ENCODE measurements at places on chromosomes 2 and 18.

GRCh38 chr2:196681510-196681909 lies 42.0 kb downstream of the CCDC150 start:
- DNase-seq, result no peak

DNA sequence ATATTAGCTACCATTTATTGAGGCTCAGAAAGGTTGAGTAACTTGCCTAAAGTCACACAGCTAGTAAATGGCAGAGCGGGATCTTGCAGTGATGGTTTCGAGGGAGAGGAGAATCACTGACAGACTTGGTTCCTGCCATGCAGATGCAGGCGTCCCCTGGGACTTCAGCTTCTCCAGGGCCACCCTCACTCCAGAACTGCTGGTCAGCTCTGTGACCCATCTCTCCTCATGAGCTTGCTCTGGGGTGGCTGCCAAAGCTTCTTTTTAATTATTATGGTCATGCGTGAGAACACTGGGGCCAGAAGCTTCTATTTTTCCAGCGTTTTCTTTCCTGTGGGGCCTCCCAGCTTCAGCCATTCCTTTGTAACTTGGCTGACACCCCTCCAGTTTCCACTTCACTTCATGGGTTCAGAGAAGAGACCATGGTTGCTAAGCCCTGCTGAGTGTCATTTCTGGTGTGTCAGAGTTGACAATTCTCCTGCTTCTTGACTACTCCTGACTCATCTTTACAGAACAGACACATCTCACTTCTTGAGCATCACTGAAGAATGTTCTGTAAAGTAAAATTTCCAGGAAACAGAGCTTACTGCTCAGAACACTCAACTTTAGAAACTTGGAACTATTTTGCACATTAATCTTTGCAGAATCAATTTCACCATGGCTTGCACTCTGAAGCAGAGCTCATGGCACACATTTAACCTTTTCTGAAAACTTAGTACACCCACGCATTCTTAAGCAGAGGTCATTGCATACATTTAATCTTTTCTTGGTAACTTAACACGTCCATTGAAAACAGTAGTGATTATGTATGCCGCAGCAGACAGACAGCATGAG lies 70.4 kb downstream of the IL1R2 start:
- DNase-seq, result no peak

DNA sequence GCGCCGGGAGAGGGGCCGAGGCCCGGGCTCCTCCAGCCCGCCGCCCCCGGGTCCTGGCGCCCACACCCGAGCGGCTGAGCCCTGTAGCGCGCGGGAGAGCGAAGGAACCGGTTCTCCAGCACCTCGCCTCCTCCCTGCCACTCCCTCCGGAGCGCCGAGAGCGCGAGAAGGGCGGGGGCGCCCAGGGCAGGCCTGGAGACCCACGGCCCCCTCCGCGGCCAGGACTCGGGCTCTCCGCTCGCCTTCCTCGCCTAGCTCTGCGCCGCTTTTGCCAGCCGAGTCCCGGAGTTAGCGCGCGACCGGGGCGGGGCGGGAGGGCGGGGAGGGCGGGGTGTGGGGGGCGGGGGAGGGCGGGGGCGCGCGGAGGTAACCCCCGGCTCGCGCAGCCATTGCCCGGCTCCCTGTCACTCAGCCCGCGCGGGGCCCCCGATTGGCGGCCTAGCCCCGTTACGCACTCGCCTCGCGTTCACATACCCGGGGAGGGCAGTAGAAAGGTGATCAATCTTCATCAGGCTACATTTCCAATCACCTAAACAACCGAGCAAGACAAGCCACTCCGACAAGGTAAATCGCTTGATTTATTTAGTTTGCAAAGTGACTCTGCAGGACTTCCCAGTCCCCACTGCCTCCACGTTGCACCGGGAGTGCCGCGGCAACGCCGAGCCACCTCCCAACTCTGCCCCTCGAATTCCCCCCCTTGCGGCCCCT lies at the start of gene OTX1:
OTX1 (plus strand) TSS at position 497 of the 708 bp plus-strand sequence. CDS start 2,161 bp downstream, outside the sequence.
- DNase-seq, result peak; percentile 52

DNA sequence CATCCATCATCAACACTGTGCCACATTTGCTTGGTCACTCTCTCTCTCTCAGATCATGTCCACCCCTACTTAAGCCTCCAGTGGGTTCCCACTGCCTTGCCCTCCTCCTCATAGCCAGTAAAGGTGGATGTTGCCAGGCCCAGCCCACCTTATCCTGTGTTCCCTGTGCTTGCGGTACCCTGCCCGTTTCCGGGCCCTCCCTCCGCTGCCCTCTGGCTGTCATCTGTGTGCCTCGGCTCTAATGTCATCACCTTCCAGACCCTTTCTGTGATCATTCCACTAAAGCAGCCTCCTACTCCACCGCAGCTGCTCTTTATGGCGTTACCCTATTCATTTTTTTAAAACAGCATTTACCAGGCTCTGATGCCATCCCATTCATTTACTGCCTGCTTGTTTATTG lies 305.7 kb upstream of the SKOR2 start:
- no peak for DNase-seq

DNA sequence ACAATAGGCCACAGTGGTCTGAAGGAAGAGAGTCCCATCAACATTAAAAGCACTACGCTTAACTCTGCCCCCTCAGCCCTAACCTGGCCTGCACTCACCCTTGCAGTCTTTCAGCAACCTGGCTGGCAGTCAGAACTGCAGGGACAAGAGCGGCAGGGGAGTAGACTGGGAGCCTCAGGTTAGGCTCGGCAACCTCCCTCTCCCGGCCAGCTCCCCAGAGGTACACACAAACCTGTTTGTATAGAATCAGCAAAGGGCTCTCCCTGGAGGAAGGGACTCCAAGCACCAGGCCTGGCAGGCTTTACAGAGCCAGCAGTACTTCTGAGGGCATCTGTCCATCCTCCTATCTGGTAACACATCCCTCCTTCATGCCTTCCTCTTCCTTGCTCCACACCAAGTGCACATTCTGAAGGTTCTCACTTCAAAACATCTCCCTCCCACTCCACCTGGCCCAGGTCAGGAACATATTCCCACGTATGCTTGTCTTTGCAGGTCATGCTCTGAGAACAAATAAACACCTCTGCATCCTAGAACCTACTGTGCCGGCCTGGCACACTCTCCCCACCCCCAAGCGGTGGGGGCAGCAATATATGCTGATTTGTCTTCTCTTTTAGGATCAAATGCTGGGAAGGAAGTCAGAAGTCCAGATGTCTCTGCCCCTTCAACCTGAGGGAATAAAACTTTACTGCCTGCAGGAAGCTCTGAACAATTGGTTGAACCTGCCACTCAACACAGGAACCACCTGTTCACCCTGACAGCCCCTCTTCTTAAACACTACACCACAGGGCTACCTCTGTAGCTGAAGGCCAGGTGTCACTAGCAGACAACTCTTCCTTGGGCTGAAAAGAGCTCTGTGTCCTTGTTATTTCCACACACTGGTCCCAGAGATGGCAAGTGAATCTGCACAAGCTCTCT lies 12.6 kb upstream of the SFXN5 start:
- no peak for DNase-seq

- no peak for DNase-seq
Measured at GRCh38 chr2:45001869-45002385, 7.3 kb downstream of the SIX2 start.

DNA sequence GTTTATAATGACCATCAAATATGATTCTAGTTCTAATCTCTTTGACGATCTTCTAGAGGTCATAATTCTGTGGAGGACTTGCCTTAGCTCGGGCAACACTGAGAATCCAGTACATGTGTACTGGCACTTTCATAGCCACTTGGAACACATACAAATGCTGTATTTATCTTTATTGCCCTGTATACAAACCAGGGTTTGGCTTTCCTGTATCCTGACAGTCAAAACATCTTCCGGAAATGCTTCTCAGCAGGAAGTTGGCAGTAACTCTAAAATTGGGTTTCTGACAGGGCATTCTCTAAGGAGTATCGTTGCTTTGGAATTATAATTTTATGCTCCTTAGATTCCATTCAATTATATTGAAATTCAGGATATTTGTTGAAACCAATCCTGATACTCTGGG lies 643.6 kb downstream of the NRXN1 start:
- no peak for DNase-seq

DNA sequence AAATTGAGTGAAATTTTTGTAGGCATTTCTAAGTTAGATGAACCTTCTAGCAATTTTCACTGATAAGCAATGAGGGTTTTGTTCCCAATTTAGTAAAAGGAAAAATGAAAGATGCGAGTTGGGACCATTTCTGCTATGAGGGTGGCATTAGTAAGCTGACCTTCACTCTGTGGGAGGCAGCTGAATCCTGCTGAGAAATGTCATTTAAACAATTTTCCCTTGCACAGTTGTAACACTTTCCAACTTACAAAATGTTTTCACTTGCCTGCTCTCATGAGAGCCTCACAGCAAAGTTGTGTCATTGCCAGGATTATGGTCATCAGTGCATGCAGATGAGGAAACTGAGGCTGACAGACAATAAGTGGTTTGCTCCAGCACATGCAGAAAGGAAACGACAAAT lies 527.7 kb downstream of the TNS1 start:
- DNase-seq, result no peak

GRCh38 chr2:34492561-34493455 lies 893.7 kb upstream of the FAM98A start:
- DNase-seq, result no peak

DNA sequence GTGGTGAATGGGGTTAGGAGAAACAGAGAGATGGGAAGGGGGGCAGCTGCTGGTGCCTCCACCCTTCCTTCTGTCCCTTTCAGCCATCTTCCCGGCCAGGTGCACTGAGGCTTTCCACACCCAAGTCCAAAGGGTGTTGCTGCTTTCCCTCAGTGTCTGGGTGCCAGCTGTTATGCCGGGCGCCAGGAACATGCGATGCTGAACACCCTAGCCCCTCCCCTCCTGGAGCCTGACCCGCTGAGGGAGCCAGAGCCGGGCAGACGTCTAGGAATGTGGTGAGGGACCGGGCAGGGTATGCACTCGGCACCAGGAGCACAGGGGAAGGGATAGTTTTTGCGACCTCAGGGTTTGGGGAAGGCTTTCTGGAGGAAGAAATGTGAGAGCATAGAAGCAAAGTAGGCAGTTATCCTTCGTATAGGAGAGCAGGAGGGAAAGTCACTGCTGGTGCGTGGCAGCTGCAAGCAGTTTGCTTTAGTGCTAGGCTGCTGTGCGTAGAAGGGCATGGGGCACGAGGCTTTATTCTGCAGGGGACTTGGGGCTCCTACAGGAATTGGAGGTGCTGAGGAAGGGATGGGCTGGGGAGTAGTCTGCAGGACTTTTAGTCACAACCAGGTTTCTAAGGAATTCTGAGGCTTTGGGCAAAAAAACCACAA lies 147.7 kb downstream of the TSN start:
- DNase-seq, result no peak

- no peak for DNase-seq
Measured at GRCh38 chr2:203551778-203552177, 16.7 kb upstream of the RAPH1 start.

DNA sequence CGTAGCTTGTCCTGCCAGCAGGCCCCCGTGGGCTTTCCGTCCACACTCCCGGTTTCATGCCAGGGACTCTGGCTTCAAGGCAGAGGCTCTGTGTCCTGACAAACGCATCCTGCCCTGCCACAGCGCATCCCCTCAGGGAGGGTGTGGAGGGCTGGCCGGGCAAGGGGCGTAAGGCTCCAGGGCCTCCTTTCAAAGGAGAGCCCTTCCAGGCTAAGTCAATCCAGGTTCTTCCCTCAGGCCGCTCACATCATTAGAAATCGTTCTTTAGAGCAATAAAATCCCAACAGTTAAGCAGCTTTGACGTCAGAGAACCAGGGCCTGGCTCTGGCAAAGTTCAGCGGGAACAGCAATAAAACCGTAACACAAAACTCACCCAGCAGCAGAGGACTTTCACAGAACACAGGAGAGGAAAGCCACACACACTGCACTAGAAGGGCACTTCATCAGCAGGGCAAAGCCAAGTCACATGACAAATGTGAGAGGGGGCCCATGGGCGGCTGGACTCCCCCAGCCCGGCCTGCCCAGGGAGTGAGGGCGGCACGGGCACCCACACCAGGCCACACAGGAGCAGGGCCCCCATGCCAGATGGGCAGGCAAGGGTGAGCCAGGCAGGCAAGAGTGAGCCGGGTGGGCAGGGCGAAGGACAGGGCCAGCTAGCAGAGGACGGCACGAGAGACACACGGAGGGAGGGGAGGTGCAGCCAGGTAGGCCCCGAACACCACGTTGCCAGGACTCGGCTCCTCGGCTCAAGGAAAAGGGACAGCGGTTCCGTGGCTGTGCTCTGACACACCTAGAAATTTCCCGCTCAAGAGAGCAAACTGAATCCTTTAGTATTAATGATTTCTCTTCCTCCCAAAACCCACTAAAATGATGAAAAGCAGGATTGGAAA lies 52.0 kb downstream of the HDAC4 start:
- DNase-seq, result no peak

- no peak for DNase-seq
Measured at GRCh38 chr2:79612999-79613398, 100.1 kb downstream of the CTNNA2 start.

- DNase-seq, result no peak
Measured at GRCh38 chr2:234536178-234536965, 39.5 kb upstream of the ARL4C start.

DNA sequence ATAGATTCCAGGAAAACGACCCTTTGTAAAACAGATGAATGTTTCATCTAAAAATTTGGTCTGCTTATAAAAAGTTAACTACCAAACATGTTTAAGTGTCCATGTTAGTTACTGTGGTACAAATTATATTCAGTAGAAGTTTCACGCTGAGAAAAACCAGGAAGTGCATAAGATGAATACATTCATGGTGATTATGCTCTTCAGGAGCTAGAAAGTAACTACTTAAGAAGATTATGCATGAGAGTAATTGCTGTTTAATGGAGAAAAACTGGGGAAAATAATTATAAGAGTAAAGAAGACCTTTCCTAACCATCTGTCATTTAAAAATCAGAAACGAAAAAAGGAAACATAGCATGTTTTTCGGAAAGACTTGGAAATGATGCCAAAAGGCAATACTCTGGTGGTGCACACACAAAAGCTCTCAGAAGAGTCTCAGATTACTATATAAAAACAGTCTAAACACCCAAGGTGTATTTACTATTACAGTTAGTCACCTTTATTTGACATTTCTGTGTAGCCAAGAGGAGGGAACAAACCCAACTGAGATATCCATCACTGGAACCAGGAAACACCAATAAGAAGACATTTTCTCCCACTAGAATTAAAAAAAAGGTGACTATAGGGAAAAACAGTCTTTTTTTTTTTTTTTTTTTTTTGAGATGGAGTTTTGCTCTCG lies 38.8 kb upstream of the METTL21A start:
- no peak for DNase-seq

GRCh38 chr2:23803264-23803964 lies 123.5 kb downstream of the ATAD2B start:
- DNase-seq, result no peak

All from globus pallidus (tissue), 1 donor.